ENCODE measurements at places on chromosomes 4 and X.

DNA sequence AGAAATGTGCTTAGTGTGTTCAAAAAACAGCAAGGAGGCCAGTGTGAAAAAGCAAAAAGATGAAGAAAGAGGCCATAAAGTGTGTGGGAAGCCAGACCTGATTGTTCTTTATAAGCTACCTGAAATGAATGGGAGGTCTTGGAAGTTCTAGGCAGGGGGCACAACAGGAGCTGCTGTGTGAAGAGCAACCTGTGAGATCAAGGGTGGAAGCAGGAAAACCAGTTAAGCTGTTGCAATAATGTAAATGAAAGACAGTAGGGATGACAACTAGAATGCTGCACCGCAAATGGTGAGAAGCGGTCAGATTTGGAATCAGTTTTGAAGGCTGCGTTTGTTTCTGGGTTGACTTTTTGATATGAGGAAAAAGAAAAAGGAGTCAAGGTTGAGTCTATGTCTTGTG lies 123.5 kb downstream of the TMEM144 start:
- DNase-seq: no peak

- no peak for DNase-seq
Measured at GRCh38 chrX:32530802-32531403, 680.4 kb downstream of the DMD start.

- no peak for DNase-seq
Measured at GRCh38 chr4:123651066-123651465, 254.5 kb downstream of the SPRY1 start.

DNA sequence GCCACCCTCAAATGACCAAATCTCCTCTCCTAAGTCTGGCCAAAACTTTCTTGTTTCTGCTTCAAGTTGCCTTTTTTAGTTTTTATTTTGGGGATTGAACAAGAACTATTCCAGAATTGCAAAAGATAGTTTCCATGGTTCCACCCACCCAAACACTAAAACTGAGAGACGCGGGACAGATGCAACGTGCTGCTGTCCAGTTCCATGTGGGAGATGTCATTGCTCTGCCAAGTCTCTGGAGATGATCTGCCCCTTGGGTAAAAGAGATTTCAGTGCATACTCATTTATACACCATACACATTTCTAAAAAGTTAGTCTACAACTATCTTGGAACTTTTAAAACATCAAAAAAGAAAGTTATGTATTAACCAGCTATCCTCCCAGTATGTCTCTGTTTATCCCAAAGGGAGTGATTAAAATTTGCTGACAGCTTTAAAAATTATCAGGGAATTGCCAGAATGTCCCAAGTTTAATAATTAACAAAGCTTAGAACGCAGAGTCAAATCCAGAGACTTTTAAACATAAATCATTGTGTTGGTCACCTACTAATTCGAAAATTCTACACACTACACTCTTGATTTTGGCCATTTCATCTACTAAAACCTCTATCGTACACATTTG lies 3.2 kb downstream of the MAOB start:
- DNase-seq: no peak

DNA sequence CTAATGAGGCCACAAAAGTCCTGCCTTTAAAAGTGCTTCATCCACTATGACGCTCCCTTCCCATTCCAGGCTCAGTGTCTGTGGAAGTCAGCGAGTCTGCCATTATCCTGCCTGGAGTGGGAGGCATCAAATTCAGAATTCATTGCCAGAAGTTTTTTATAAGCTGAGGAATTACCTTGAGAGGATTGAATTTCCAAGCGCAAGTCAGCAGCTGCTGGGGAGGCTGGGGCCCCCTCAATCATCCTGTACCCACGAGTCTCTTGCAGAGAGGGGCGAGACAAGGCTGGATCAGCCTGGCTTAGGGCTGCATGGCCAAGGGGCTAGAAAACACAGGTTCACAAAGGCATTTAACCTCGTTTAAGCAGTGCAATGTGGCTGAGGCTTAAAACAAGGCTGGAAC lies 170.5 kb upstream of the NOCT start:
- DNase-seq: no peak

- no peak for DNase-seq
Measured at GRCh38 chr4:680928-681645, 6.7 kb downstream of the MYL5 start.

GRCh38 chrX:150848914-150849365 lies 49.5 kb downstream of the CD99L2 start:
- no peak for DNase-seq
